ENCODE measurements at places on chromosomes 3 and 15. TPM values are rescaled to one million over a fixed set of nuclear protein-coding genes. Genes with fewer than 3 reads are reported as not detected.

Gene NEIL1
- 33.1 TPM for total RNA-seq

Gene THPO
- 0.70 TPM for total RNA-seq

Gene ACVR2B
- 7.3 TPM for total RNA-seq

Gene MAN2C1
- total RNA-seq: 226 TPM

Gene SLC28A2
- total RNA-seq: not detected

Gene LRRC3B
- not detected for total RNA-seq

Gene TGFBR2
- total RNA-seq: 322 TPM

Gene ATP13A5
- total RNA-seq: not detected

Gene PLSCR4
- total RNA-seq: 44.3 TPM

Gene ANP32A
- total RNA-seq: 68.4 TPM

Gene ZBBX
- total RNA-seq: not detected

Gene COL7A1
- 13.5 TPM for total RNA-seq

Gene C2CD4A
- not detected for total RNA-seq

Gene TLR9
- 2.3 TPM for total RNA-seq

Measured in spleen (tissue), 13 donors.